Activated naive CD4-positive, alpha-beta T cell treated with anti-CD3 and anti-CD28 coated beads, Interleukin-2, amount 50 U/mL, for 16 hours (primary cell): ENCODE measurements at places on chromosomes 12 and 14.

DNA sequence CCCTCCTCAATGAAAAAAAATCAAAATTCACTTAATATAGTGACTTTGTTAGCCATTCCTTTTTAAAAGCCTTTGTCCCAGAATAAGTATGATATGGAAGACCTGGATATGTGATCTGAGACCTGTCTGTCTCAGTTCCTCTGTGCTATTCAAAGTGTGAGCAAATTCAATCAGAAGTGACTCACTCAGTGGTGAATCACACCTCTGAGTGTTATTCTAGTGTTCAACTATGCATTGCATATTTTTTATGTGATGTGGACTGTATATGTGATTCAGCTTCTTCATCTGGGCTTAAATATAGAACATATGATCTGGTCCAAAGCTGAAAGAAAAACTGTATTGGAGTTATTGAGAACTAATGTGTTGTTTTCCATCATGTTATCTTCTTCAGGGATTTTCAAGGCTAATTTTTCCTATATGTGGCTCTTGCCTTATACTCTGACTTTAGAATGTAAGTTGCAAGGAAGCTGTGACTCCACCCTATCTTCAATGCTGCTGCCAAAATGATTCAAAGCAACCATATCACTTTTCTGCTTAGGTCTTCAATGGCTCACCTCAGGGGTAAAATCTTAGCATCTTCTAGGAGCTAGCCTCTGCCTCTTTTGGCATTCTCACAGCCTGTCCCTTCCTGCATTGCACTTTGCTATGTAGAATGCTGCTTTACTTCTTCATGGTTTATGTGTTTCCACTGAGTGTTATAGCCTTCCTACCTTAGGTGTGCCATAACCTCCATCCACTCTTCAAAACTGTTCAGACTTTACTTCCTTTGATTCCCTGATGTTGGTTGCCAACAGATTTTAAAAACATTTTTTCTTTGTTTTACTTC lies 169.8 kb downstream of the OTOGL start:
- DNase-seq, result no peak

- no peak for DNase-seq
Measured at GRCh38 chr12:130675121-130675520, 41.0 kb downstream of the RIMBP2 start.

GRCh38 chr14:90489916-90490719 lies 93.3 kb downstream of the CALM1 start:
- DNase-seq, result no peak

DNA sequence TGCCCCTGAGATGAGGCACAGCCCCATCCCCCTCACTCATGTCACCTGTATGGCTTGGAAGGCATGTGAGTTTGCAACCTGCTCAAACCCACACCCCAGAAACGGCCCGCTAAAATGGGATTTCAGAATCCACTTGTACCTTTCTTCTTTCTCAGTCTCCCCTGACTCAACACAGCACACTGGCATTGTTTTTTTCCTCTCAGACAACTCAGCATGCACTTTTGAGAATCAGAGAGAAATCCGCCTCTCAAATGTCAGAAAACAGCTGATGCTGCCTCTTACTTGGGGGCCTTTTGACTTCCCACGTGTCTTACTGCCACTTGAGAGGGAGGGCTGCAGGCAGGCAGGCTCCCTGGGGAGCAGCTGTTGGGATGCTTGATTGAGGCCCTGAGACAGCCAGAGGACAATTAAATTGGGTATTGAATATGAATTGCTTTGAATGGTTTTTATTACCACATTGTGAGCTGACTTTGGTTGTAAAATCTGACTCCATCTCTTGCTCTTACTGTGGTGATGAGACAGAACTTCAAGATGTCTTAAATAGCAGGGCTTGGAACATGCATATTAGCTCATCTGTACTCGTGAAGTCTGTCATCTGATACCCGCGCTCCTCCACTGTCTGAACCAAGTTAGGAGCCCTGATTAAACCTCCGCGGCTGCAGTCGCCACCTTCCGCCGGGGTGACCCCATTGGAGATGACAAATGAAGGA lies 96.6 kb downstream of the APAF1 start:
- DNase-seq, result no peak

GRCh38 chr12:121537814-121538698 lies 42.8 kb downstream of the KDM2B start:
- DNase-seq, result peak; percentile 39

- DNase-seq, result no peak
Measured at GRCh38 chr12:122306407-122306806, 40.1 kb upstream of the VPS33A start.

- no peak for DNase-seq
Measured at GRCh38 chr12:80241576-80242273, 142.4 kb downstream of the OTOGL start.

- DNase-seq, result no peak
Measured at GRCh38 chr12:51247523-51248206, 9.0 kb downstream of the DAZAP2 start.

- DNase-seq, result no peak
Measured at GRCh38 chr14:100173353-100173752, 13.9 kb upstream of the DEGS2 start.

GRCh38 chr14:36181417-36181816 lies 4.9 kb upstream of the PTCSC3 start:
- DNase-seq, result no peak

GRCh38 chr14:77011245-77011644 lies 17.3 kb downstream of the IRF2BPL start:
- no peak for DNase-seq

- DNase-seq, result no peak
Measured at GRCh38 chr12:45731190-45731775, 1.8 kb downstream of the ARID2 start.

DNA sequence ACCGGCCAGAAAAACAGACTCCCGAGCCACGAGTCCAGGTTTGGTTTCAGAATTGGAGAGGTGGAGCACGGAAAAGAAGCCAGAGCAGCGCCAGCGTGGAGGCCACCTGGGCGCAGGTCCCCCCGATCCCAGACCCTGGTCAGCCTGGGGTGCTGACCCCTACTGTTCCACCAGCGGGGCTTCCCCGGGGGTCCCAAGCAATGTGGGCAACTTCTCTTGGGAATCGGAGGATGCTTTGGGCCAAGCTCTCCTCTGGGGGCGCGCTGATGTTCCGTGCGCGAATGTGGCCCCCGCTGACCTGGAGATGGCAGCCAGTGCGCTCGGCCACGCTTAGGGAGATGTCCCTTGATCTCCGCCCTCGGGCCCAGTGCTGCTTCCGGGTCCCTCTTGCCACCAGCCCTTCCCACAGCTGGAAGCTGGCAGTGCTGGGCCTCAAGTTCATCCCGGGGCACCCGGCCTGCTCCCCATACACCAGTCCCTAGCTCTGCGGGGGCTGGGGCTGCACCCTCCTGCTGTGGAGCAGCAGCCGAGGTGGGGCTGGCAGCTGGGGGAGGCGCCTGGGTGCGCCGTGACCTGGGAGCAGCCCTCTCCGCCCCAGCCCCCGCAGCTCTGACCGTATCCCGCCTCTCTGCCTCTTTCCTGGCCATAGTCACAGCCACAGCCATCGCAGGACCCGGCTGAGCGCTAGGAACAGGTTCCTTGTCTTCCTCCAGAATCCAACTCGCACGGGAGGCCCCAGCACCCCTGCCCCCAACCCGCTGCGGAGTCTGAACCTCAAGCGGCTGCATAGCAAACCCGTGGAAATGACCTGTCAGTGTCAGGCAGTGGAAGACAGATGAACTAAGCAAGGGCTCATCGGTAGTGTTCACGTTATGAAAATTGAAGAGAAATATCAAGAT lies 91.2 kb downstream of the RCOR1 start:
- DNase-seq, result no peak

DNA sequence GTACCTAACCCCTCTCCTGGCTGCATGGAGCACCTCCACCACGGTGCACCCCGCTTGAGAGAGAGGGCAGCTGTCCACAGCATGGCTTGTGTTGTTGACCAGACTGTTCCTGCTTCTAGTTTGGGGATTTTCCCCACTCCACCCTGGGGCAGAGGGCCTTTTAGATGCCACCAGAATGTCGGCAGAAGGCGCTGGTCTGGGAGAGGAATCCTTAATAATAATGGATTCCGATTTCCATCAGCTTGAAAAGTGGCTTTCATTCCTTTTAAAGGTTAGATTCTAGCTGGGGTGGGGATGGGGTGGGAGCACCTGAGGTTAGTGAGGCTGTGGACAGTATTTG lies 1.8 kb downstream of the ESRRB start:
- DNase-seq, result no peak

GRCh38 chr12:30796313-30796780 lies 41.6 kb upstream of the CAPRIN2 start:
- DNase-seq, result no peak

- no peak for DNase-seq
Measured at GRCh38 chr14:72546344-72547016, 347.4 kb downstream of the DPF3 start.

DNA sequence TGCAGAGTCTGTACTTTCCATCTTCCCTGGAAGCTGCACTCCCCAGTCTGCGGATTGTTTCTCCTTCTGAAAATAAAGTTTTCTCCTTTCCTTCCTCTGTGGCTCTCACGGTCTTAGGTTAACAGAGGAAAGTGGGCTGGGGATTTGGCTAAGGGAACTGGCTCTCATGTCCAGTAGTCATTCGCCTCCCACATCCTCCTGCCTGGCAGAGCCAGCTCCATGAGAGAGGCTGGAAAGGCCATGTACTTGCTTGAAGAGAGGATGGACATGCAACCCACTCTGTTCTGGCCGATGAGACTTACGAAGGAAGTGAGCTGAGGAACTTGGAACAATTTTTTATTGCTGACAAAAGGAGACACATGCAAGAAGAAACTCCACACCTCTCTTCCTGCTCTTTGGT lies 18.9 kb upstream of the RGS6 start:
- DNase-seq, result no peak

DNA sequence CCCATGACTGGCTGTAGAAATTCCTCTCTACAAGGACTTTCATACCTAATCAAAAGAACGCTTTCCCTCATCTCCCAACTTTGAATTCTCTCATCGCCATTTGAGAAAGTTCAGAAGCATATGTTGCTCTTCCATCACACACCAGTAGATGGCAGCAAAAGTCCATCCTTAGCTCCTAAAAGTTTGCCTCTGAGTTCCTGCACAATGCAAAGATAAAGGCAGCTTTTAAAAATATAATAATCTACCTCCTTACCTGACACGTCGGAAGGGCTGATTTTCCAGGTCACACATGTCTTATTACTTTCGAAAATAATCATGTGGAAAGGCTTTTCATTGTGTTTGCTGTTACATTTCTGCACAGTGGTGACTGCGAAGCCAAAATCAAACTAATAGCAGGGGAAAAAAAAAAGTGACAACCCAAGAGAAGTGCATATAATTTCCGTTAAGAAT lies 456.7 kb upstream of the SEL1L start:
- DNase-seq, result no peak

DNA sequence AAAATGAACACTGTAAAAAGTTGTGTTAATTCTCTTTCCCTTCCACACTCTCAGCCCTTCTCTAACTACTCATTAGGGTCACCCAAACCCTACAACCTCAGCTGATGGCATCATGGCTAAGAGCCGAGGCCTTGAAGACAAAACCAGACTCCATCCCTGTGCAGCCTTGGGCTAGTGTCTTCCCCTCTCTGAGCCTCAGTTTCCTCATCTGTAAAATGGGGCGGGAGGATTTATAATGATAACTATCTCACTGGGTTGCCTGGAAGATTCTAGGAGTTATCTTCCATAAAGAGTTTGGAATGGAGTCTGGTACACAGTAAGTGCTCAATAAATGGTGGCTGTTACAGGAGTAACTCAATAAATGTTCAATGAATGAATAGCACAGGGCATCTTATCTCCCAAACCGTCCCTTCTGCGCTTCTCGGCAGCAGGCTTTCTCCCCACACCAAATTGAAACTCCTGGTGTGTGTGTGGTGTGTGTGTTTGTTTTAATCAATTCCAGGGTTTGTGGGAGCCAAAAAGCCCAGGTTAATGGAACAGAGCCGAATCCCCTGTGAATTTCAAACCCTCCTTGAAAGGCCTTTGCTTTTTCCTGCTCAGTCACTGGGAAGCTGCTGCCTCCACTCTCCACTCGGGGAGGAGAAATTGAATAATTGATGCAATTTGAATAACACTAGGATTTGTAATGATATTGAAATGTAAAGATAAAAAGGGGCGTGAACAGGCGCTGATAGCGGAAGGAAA lies 61.2 kb upstream of the FAM222A start:
- DNase-seq, result no peak

DNA sequence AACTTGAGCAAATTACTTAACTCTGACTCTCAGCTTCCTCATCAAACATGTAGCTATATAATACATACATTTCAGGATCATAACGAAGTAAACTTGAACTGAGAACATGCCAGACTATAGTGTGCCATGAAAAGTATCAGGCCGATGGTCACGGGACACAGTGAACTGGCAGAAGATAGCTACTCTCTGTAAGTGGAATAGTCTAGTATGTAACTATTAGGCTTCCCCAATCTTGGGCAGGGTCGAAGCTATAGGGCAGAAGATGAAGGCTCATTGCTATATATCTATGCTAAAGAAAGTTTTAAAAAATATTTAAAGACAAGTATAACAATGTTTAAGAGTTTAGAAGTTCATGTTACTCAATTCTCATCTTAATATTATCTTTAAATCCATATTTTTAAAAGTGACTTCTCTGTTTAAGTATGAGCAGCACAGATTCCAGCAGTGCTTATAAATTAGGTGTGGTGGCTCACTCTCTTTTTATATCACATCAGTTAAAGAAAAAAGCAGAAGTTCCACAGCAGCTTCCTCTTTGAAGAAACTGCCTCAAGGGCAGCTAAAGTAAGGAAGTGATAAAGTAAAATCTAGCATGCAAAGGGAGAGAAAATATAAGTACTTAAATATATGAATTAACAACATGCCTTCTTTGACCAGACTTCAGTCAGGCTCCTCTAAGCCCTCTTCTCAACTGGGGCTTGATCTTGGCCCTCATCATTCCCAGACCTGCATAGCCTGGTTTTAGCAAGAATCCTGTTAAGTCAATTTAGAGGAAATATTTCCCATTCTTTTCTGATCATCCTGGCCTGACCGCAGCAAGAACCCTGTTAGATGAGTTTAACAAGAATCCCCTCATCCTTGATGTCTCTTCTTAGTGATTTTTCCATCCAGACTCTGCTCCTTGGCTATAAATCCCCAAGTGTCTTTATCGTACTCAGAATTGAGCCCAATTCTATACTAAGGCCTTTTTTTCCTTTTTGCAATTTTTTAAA lies 8.4 kb upstream of the GLIPR1 start:
- DNase-seq, result no peak
